ENCODE measurements at places on chromosomes 1 and 21. TPM values are rescaled to one million over a fixed set of nuclear protein-coding genes. Genes with fewer than 3 reads are reported as not detected.

SPRR2A gene
- total RNA-seq = 0.96 TPM

RYR2 gene
- 5.5 TPM for total RNA-seq

TSSK3 gene
- total RNA-seq = 4.2 TPM

DNAJC28 gene
- 1.2 TPM for total RNA-seq

TNFRSF8 gene
- 0.36 TPM for total RNA-seq

MARK1 gene
- 34.8 TPM for total RNA-seq

TPTE gene
- not detected for total RNA-seq

RSPH1 gene
- 7.8 TPM for total RNA-seq

LCE1E gene
- total RNA-seq = not detected

CELA2B gene
- not detected for total RNA-seq

NHLH2 gene
- total RNA-seq = 0.31 TPM

ATP6V1G3 gene
- not detected for total RNA-seq

CD164L2 gene
- total RNA-seq = not detected

JAM2 gene
- 17.4 TPM for total RNA-seq

VHLL gene
- total RNA-seq = not detected

TDRD5 gene
- 1.0 TPM for total RNA-seq
